NCI-H2081 (cell line): ENCODE measurements at places on chromosomes 2 and 18.

GRCh38 chr2:45173513-45173912, 164.3 kb upstream of the SIX2 start:
- no peak for DNase-seq

DNA sequence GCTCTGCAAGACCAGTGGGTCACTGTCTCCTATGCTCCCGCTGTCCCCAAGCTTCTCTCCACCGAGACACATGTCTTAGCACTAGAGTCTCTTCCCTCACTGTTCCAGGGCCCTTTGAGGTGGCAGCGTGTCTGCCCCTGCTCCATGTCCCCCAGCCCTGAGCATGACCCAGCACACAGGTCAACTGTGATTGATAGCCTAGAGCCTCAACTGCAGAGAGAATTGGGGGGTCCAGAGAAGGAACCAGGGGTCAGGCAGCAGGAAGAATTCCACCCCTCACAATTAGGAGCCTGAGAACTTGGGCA, 54.6 kb upstream of the ODC1 start:
- DNase-seq: no peak

DNA sequence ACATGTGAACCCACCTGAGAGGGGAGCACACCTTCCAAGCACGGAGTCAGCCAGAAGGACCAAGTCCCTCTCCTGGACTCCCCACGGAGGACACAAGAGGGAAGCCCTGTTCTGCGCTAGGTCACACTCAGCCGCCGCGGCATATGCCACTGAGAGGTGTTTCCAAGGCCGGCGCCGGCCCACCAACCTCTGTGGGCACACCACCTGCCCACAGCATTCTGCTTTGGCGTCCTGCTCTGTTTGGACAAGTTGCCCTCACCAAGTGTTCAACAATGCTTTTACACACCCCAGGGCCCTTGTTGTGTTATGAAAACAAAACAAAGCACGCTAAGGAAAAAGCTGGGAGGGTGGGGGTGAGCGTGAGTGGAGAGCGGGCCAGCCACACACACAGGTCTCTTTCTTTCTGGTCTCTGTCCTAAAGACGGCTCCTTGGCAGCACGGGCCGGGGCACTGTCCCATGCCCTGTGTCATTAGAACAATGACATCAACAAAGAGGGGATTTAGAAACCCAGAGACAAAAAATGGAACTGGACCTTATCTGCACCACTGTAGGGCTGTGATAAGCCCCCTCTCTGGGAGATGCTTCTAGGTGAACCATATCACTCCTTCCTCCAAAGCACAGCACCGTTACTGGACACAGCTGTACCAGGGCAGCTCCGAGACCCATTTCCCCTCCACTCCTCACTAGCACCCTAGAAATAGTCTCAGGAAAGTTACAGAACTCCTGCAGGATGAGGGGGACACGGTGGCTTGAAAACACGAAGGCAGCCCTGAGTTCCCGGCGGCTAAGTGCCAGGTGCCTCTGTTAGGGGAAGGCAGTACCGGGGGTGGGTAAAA, 17.0 kb downstream of the SMAD7 start:
- DNase-seq: no peak

DNA sequence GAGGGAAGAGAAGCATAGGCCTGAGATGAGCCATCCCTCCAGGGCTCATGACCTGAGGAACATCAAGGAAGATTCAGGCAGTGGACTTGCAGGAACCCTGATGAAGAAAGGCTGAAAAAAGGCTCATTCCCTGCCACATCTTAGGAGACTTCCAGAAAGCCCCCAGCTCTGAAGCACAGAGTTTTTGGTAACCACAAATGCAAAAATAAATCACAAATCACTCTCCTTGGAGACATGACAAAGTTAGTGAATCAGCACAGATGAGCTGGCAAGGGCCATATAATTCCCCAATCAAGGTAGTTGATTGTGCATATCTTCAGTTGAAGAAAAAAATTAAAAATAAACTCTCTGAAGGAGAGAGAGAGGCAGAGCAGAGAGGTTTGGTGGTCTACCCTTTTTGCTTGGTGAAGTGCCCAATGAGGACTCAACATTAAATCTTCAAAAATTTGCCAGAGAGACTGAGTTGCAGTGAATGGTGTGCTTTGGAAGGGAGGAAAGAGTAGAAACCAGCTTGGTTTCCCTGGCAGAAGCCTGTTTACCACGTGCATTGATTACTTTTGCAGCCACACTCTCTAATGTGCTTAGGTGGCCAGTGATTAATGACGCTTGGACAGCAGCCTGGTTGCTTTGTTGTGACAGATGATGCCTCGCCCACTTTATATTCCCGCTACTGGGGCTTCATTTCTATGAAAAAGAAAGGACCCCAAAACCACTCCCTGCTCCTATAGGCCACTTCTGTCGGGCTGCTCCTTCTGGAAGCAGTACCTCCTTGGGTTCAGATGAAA, 257.4 kb upstream of the SLC14A2 start:
- DNase-seq: peak; percentile 45

- no peak for DNase-seq
These were observed 98.0 kb downstream of the SLC5A7 start for GRCh38 chr2:108084311-108084710.

GRCh38 chr2:55986700-55987440, 63.3 kb upstream of the EFEMP1 start:
- no peak for DNase-seq

GRCh38 chr2:220226546-220226945, 599.1 kb downstream of the SLC4A3 start:
- DNase-seq: no peak

- no peak for DNase-seq
These were observed 584.5 kb upstream of the LRRTM1 start for GRCh38 chr2:80889009-80889408.

DNA sequence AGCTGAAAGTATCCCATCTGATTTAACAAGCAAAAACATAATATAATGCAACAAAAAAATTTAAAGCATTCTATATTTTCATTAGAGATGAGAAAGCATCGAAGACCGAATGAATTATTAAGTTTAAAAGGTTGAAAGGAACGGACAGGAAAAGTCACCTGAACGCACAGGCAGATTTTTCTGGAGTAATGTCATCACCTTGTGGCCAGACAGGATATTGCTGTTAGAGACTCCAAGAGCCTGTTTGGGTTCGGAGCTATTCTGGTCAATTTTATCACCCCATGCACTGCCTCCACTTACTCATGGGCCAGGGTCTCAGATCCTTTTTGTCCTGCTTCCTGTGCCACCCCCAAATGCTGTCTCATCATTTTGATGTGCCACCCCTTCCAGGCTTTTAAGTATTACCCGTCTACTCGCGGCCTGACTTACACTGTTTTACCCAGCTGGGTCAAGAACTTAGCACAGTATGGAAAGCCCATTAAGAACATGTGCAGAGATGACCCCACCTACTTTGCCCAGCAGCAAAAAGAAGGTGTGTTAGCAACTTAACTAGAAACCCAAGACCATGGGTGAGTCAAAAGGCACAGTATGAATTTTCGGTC, 27.3 kb downstream of the GKN2 start:
- DNase-seq: peak; percentile 31

- DNase-seq: no peak
These were observed 27.5 kb upstream of the FAM237A start for GRCh38 chr2:206614811-206615210.

GRCh38 chr18:69564602-69565001, 163.9 kb downstream of the DOK6 start:
- DNase-seq: no peak

DNA sequence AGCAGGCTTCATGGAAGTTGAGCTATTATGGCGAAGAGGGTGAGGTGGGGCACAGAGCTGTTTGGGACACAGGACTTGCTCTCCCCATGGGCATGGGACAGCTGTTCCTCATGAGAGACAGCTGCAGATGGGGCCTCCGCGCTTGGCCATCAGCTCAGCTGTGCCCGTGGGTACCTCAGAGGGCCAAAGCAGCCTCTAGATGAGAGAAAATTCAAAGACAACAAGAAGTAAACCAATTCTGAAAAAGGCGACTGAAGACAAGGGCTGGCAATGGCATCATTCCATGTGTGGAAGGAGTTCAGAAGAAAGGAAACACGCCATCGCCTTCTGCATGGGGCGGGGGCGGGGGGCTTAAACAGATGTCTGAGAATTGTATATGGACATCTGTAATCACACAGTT, 136.2 kb downstream of the BCL2 start:
- no peak for DNase-seq

DNA sequence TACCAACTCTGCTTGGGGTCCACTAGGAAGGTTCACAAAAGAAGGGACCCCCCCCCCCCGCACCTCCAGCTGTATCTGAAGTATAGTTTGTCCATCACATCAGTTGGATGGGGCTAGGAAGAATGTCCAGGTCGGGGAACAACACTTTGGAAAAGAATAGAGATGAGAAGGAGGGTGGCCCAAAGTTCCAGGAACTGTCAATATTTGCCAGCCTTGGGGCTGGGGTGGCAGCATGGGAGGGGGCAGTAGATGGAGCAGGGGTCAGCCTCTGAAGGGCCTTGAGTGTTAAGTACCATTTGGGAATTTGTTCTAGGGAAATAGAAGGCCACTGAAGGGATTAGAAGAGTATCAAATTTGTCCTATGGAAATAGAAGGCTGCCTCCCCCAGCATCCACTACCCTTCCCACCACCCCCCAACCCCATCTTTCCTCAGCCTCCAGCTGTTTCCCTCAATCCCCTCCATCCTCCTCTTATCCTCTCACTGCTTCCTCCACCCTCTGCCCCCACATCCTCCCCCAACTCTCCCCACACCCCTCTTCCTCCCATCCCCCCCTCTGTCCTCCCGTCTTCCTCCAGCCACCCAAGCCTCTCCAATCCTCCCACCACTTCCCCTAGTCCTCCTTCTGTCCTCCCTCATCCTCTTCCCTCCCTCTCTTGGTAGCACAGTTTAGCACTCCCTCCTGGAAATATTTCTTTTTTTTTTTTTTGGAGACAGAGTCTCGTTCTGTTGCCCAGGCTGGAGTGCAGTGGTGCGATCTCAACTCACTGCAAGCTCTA, 2.0 kb upstream of the KIDINS220 start:
- DNase-seq: no peak

DNA sequence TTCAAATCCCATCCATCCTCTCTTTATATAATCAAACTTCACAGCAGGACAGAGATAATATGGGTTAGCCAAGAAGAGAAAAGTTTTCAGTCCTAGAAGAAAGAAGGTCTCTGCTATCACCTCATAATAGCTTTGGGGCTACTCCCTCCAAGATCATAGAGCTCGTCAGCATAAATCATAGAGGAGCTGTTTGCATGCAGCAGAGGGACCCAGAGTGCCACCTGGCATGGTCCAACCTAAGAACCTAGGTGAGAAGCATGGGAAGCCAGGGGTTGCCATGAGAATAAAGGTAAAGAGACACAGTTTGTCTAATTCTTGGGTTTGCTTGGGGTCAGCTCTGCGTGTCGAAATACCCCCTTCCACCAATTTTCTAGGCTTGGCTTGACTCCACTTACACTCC, 87.1 kb upstream of the CYP1B1 start:
- no peak for DNase-seq

- DNase-seq: peak; percentile 7
These were observed 6.6 kb upstream of the MTHFD2 start for GRCh38 chr2:74191596-74192380.

- DNase-seq: no peak
These were observed 134.9 kb upstream of the CNTNAP5 start for GRCh38 chr2:123890148-123890547.

GRCh38 chr2:89833780-89834117, 1142.3 kb downstream of the RPIA start:
- DNase-seq: no peak

DNA sequence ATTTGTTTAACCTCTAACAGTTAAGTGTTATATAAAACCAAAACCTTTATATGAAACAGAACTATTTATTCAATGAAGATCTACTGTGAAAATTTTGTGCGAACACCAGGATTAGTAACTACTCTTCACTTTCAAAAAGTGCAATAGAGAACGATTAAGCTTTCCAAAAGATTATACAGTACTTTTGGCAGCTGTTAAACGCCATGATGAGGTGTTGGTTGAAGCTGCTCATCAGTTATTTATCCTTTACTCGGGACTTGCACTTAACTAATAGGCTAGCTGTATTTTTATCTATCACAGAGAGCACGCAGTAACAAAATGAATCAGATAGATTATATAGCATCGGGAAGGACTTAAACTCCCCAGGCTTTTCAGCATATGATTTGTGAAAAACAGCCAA, 113.6 kb downstream of the GCA start:
- DNase-seq: no peak

GRCh38 chr2:221460136-221460535, 112.0 kb downstream of the EPHA4 start:
- no peak for DNase-seq
